ENCODE measurements at places on chromosomes 4 and X.

DNA sequence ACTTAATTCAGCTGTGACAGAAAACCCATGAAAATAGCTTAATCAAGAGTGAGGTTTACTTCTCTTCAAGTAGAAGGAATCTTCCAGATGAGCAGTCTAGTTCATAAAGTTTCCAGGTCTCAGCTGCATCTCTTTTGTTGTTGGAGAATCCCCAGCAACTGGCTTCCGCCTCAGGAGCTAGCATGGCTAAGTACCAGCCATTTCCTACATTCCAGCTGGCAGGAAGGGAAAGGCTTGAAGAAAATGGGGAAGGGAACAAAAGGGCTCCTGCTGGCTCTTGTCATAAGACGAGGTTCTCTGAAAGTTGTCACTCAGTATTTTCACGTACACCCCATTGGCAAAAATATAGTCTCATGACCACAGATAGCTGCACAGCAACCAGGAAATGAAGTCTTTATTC, 27.3 kb upstream of the TRIM2 start:
- DNase-seq: no peak

DNA sequence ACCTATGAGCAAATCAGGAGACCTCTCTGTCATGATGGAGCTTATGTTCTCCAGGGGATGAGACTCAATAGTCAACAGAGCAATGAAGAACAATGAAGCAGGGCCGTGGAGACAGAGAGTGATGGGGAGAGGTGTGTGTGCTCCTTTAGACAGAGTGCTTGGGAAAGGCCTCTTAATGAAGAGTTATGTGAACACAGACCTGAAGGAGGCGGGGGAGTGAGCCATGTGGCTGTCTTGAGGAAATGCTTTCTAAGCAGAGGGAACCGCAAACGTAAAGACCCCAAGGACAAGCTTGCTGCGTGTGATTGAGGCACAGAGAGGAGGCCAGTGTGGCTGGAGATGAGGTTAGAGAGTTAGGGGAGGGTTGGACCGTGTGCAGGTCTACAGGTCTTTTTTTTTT, 53.1 kb downstream of the CHRNA9 start:
- no peak for DNase-seq

DNA sequence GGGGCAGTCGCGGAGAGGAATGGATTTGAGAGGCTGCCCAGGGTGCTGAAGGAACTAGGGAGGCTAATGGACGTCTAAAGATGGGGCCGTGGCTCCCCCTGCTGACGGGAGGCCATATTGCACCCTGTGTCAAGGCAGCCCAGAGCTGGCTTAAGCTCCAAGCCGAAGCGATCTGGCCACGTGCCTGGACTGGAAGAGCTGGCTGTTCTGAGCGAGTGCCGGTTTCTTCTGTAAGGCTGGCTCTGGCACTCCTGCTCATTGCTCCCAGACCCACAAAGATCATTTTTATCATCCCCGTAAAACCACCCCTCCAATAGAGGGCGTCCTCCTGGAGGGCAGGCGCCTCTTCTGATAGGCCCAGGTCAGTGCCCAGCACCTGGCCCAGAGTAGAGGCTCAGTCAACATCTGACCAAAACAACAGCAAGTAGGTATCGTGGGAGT, 5.6 kb downstream of the PNCK start:
- DNase-seq: peak; percentile 57

GRCh38 chr4:6892190-6892908, 17.3 kb upstream of the TBC1D14 start:
- DNase-seq: no peak

- DNase-seq: no peak
Observed at GRCh38 chr4:40165916-40166315, 30.9 kb upstream of the RHOH start.
